Activated naive CD4-positive, alpha-beta T cell (primary cell): ENCODE measurements at places on chromosomes 5 and 9.

- DNase-seq, result no peak
Measured at GRCh38 chr9:15137658-15138356, 169.2 kb downstream of the TTC39B start.

DNA sequence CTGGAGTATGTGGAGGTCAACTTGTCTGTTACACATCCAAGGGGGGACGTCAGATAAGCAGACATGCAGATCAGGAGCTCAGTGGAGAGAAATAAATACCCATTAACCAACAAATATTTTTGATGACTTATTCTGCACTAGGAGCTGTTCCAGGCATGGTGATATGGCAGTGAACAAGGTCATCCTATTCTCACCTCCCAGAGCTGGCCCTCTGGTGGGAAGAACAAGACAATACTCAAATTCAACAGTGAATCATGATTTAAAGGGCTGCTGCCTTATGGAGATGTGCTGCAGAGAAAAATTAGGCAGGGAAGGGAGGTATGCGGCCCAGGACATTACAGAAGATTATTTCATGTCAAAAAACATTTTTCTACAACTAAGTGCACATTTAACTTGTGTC, 36.5 kb downstream of the SYK start:
- no peak for DNase-seq

DNA sequence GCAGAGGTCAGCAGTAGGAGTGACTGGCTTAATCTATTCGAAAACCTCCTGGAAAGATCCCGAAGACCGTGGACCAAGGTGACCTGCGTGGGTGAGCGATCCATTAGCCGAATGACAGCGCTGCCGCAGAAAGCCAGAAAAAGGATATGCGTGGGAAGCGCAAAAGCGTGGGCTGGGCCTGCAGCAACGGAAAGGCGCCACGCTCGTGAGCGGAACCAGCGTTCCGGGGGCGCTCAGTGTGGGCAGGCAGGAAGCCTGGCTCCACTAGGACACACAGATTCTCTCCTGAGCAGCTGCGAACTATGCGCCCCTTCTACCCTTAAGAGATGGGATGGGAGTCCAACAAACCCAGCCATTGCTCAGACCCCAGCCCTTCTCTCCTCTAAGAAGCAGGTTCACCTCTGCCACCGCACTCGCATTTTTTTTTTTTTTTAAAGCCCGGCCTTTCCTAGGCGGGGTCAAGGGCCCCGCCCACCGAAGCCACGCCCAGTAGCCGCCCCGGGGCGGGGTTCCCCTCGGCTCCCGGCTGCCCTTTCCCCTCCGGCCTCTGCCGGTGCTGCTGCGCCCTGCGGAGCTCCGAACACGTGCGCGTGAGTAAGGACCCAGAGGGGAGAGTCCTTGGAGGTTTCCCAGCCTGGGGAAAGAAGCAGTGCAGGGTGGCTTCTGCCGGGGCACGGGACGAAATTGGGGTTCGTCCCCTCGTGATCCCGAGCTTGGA, 19.8 kb upstream of the MATR3 start:
- DNase-seq, result peak; percentile 65

DNA sequence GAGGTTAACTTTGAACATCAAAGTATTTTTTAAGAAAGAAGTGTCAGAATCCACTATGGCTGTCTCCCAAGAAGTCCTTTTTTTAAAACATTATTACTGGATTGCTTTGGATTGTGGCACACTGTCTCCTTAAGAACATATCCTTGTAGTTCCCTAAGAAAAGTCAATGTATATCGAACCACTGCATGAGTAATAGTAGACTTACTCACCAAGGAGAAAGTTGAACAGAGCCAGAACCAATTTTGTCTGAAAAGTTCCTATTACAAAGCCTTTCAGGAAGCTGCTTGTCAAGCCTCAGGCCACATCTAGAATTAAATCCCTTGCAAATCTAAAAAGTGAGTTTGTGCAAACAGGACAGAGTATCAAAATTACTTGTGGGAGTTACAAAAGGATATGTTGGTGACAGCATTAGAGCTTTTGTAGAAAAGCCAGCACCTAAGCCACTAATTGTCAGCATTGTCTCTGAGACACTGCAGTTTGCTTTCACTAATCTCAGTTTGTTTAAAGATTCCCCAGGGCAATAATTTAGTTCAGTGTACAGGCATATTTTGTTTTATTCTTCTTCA, 195.4 kb downstream of the MPDZ start:
- no peak for DNase-seq

DNA sequence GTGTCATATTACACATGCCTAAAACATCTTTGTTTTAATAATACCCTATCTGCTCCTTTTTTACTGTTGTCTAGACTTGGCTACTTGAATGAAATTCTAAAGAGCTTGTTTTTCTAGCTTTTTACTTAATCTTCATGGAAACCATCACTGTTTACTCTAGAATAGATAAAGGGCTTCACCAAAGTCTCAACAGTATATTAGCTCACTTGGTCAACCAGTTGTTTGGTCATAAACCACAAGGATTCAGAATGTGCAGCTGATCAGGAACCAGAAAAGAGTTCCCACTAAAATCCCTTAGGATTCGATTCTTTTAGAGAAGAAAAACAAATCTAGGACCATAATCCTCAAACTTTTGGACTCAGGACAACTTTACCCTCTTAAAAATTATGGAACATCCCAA, 38.0 kb downstream of the CDO1 start:
- DNase-seq, result no peak

DNA sequence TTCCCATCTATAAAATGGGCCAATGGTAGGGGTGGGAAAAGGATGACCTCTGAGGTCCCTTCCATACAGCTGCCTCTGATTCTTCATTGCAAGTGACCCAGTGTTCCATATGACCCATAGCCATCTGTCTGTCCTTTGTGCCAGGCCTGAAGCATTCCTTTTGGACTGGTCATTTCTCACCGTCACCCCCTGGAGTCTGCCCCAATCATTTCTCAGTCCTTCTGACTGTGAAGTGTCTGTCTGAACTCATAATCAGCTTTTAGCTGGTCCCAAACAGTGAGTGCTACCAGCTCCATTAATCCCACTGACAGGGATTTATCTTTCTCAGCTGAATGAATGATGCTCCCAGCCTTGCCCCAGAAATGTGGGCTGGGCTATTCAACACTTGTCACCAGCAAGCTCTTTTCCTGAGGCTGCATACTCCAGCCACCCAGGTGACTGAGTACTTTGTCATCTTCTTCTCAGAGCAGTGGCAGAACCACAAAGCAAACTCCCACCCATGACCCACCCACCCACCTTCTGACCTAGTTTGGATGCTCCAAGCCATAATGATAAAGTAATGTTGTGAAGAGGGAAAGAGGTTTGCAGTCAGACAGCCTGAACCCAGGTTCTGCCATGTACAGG, 37.4 kb downstream of the KCNIP1 start:
- no peak for DNase-seq

GRCh38 chr5:7770436-7770835, 80.5 kb downstream of the CFAP90 start:
- no peak for DNase-seq

GRCh38 chr5:73215891-73216610, 43.1 kb downstream of the TMEM174 start:
- DNase-seq, result peak; percentile 50

GRCh38 chr9:127051881-127052595, 70.4 kb downstream of the ANGPTL2 start:
- no peak for DNase-seq

GRCh38 chr9:86721226-86721781, 226.0 kb downstream of the GAS1 start:
- DNase-seq, result no peak

DNA sequence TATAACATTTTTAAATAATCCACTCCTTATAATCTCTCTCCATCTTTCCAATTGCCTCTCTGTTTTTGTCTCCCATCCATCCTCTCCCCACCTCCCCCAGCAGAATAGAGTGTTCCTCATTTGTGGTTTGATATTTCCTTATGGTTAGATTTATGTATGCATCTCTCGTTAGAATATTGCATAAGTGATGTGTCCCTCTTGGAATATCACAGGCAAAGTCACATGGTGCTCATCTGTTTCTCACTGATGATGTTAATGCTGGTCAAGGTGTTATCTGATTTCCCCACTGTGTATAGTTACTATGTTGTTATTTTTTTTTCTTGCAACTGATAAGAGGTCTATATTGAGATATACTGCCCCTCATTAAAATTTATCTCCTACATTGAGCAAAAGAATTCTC, 3.1 kb upstream of the LRRC70 start:
- DNase-seq, result no peak

- no peak for DNase-seq
Measured at GRCh38 chr9:135214706-135215105, 127.2 kb downstream of the OLFM1 start.

GRCh38 chr5:127599320-127599719, 49.6 kb upstream of the CTXN3 start:
- no peak for DNase-seq

DNA sequence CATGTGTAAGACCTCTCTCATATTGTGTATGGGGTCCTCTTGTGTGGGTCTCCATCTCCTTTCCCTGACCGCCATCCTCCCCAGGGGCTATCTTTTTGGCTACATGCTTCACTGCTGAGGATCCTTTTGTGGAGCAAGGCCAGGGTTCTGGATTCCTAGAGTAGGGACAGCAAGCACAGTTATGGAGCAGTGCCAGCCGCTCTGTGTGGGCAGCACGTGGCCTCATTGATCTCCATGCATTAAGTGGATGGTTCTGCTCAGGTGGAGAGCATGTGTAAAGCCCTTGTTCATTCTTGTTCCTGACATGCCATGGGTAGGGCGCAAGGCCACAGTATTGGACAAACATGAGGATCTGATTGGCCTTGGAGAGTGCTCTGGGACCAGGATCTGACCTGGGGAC, 8.9 kb downstream of the PHF2 start:
- DNase-seq, result no peak

GRCh38 chr9:126758916-126759585, 45.8 kb upstream of the ZBTB43 start:
- DNase-seq, result no peak

DNA sequence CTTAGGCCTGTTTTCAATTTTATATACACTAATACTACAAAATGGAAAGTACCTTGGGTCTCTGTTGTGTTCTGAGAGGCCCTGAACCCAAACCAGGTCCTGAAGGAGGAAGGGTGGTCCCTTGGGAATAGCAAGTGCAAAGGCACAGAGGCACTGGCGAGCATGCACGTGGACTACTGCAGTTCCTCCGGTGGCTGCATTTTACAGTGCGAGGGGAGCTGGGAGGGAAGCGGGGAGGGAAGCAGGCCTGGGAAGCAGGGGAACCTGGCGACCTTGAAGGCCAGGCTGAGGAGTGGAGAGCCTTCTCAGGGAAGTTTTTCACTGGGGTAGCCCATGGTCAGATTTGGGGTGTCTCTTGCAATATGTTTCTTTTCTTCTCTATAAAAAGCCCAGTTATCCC, 33.9 kb downstream of the MORN5 start:
- DNase-seq, result no peak

GRCh38 chr5:65796269-65796668, 74.3 kb downstream of the NLN start:
- no peak for DNase-seq

DNA sequence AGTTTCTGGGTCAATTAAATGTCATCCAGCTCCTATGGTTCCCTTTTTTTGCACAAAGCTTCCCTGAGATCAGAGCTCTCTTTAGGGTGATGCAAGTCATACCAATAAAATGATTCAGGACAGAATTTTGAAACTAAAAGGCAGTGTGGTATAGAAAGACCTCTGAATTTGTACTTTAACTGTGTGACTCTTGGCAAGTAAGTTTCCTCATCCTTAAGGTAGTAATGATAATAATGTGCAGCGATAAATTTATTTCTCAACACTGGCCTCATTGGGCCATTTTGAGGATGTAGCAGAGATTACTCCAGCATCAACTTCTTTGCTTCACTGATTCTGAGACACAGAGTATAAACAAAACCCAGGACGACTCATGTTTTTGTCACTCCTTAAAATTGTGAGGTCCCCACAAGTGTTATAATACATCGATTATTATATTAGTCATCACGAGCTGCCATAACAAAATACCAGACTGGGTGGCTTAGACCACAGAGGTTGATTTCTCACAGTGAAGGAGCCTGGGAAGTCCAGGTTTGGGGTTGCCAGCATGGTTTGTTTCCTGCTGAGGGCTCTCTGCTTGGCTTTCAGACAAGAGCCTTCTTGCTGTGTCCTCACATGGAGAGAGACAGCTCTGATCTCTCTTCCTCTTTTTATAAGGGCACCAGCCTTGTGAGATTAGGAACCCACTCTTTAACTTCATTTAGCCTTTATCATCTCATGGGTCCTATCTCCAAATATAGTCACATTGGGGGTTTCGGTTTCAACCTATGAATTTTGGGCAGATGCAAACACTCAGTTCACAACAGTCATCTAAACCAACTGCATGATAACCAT, 293.0 kb downstream of the ZNF608 start:
- DNase-seq, result no peak

DNA sequence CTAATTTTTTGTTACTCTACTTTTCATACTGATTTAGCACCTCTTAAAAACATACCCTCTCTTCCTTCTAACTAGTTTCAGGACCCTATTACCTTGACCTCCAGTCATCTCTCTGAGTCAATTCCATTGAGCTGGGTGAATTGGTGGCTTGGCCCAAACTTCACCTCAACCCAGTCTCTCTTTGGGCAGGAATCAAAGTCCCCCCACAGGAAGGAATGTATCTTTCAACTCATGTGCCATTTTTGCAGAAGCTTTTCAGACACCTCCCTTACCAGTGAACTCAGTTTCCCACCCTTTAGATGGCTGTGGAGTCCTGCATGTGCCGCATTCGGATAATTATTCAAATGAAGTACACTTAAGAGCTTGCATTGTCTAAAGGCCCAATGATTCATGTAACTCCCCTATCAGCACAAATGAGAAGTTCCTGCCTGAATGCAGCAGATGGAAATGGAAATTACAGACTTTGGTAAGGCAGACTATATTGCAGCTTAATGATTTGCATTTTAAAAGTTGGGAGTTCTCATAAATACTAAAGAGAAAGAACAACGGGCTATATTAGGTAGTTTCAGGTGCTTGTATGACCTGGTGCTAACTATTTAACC, 693.5 kb downstream of the PTPRD start:
- DNase-seq, result no peak

GRCh38 chr9:113598883-113599282, 135.4 kb downstream of the RGS3 start:
- no peak for DNase-seq

GRCh38 chr9:109249615-109250014, 71.2 kb downstream of the EPB41L4B start:
- DNase-seq, result no peak

GRCh38 chr5:141186897-141187512, at the start of gene PCDHB9:
TSS of gene PCDHB9 (plus strand) at chr5:141187161. CDS start at chr5:141187319, 158 bp downstream.
- DNase-seq, result no peak

GRCh38 chr9:129554649-129555048, 66.3 kb downstream of the C9orf50 start:
- no peak for DNase-seq

- no peak for DNase-seq
Measured at GRCh38 chr5:96924016-96924443, 11.8 kb upstream of the LNPEP start.
